ENCODE measurements at places on chromosomes 3 and 15. TPM values are rescaled to one million over a fixed set of nuclear protein-coding genes. Genes with fewer than 3 reads are reported as not detected.

The SLC27A2 gene
- total RNA-seq: 0.66 TPM

The HMCES gene
- 30.8 TPM for total RNA-seq

The NDUFB4 gene
- total RNA-seq: 86.1 TPM

The ETV5 gene
- 15.7 TPM for total RNA-seq

The RGMA gene
- 4.8 TPM for total RNA-seq

The FXR1 gene
- 74.9 TPM for total RNA-seq

The PLA1A gene
- total RNA-seq: 18.5 TPM

The UROC1 gene
- not detected for total RNA-seq

The OIP5 gene
- 1.1 TPM for total RNA-seq

The GHSR gene
- total RNA-seq: not detected

The HACD2 gene
- total RNA-seq: 43.6 TPM

The SLC28A2 gene
- total RNA-seq: not detected

The HESX1 gene
- 2.1 TPM for total RNA-seq

The TRMT10C gene
- total RNA-seq: 15.7 TPM

The ADGRG7 gene
- total RNA-seq: not detected

The AGTR1 gene
- 5.2 TPM for total RNA-seq

The ROPN1 gene
- total RNA-seq: not detected

The FBN1 gene
- total RNA-seq: 159 TPM

The TMEM207 gene
- total RNA-seq: not detected

Data from upper lobe of left lung (tissue), 6 donors.